ENCODE measurements at places on chromosomes 4 and X.

- no peak for DNase-seq
Observed at GRCh38 chr4:180436361-180436760, 1806.8 kb upstream of the TENM3 start.

DNA sequence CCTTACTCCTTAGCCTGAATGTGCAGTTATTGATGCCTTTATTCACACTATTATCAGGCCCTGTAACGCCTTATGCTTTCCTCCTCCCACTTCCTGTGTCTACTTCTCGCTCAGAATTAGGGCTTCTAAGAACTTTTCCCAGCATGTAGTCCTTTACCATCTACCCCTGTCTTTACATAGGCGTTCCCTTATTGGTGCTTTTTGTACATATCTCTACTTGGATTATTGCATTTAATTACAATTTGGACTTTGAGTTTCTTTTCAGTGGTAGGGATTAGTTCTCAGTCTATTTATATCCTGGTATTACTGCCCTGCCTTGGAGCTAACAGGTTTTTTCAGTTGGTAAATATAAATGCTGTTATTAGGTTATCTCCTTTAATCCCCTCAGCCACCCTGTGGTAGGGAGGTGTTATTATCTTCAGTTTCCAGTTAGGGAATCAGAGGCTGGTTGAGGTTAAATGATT lies 84.0 kb downstream of the RBPJ start:
- no peak for DNase-seq

- no peak for DNase-seq
Observed at GRCh38 chrX:134551376-134552048, 91.5 kb downstream of the HPRT1 start.

DNA sequence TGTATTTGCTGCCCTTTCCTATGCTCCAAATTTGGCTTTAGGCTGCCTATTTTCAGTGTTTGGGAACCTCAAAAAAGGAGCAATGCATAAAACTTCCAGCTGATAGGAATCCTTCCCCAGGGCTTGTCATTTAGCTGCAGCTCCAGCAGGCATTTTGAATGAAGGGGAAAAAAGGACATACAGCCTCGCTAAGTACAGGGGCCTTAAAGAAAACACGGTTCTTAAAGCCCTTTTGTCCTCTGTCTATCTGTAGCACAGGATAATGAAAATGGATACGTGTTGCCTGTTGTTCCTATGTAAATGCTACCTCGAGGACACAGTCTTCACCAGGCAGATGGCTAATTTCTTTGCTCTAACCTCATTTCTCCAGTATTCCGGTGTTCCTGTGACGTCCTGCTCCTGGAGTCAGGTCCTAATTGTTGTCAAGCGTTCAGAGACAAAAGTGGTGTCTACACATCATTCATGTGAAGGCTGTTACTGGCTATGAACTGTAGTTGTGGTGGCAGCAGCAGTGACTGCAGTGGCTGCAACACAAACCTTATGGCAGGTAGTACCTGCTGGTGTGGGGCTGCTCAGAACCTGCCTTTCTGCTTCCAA lies 117.4 kb downstream of the MGST2 start:
- no peak for DNase-seq

DNA sequence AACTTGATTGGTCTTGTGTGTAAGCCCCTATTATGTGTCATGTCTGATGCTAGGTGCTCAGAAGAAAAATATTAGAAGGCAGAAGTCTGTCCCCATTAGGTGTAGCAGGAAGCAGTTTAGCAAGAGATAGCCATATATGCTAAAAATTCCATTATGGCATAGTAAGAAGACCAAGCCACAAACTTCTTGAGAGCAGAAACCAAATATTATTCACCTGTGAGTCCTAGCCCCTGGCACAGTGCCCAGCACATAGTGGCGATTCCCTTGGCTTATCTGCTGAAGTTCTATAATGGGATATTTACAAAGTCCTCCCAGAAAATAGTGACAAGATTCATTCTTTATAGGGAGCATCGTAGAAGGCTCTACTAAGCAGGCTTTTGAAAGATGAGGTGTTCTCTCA lies 174.4 kb downstream of the RAB28 start:
- no peak for DNase-seq

DNA sequence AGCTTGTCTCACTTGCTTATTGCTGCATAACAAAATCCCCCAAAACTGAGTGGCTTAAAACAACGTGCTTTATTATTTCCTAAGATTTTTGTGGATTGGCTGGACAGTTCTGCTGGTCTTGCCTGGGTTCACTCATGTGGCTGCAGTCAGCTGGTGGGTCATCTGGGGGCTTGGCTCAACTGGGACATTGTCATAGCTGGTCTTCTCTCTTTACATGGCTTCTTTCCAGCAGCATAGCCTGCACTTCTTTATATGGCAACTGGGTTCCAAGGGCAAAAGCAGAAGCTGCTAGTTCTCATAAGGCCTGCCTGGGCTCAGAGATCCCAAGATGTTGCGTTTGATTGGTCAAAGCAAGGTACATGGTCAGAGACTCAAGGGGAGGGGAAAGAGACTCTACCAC lies 33.7 kb upstream of the STAG2 start:
- no peak for DNase-seq

DNA sequence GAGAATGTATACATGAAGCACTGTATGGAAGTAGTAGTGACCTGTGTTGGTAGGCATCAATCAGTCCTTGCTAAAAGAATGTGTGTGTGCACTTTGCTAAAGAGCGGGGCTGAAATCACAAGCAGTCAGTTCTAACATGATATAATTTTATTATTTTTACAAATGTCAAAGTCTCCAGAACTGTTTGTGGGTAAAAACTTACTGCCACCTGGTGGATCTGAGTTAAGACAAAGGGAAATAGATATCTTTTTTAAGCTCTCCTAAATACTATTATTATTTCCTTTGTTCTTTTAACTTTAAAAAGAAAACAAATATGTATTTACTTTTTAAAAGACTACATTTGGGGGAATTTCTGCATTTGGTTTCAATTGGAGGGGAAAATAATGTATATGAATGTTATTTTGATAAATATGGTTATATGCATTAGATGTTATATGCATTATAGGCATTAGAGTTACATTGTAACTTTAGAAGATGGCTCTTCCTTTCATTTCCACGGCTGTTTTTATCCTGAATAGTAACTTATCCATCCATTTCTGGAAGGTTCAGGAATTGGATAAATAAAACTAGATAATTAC lies 7.8 kb upstream of the CLOCK start:
- no peak for DNase-seq

DNA sequence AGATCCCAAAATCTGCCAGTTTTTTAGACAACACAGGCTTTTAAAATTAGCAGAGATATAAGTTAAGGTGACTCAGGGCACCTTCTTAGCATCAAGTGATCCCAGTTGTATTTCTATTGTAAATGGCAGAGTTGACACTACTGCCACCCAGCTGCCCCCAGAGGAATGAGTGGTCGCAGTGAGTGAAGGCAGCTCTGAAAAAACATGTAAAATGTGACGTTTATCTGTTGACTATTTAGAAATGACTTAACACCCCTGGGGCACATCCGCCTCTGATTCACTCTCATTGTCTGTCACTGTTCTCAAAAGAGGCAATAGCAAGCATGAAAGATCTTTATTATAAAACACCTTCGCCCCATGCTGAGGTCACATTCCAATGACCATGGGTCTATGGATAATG lies 592.4 kb downstream of the ACTRT1 start:
- no peak for DNase-seq

GRCh38 chrX:110286106-110286505 lies 31.8 kb downstream of the AMMECR1 start:
- DNase-seq, result no peak

- DNase-seq, result no peak
Observed at GRCh38 chr4:56315543-56315942, 71.7 kb downstream of the AASDH start.

DNA sequence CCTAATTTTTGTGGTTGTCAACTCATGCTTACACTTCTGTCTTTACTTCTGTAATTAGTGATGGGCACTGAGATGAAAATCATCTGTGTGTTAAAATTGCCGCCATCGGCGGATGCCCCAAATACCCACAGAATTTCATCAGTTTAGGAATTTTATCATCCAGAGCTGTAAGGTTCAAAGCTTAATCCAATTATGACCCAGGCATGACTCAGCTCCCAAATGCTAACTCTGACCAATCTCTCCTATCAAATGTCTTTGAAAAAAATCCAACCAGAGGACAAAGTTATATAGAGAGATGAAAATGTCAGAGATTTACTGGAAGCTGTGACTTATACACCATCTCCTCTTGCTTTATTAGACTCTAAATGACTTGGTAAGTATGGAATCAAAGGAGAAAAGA lies 1048.7 kb upstream of the PRKX start:
- DNase-seq, result no peak

DNA sequence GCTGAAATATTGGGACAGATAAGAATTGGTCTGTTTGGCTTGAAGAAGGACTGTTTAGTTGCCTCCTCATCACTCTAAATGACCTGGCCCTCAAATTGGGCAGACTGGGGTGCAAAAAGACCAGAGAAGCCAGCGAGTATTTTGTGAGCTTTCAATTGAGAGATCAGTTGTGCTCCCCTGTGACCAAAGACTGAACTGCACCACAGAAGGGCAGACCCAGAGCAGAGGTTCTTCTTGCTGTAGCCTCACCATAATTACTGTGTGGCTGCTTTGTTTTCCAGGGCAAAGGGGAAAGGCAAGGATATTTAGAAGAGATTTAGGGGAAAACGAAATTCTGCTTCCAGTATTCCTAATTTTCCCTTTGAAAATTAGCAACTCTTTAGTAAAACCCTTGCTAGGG lies 104.0 kb upstream of the MBNL3 start:
- DNase-seq, result no peak

DNA sequence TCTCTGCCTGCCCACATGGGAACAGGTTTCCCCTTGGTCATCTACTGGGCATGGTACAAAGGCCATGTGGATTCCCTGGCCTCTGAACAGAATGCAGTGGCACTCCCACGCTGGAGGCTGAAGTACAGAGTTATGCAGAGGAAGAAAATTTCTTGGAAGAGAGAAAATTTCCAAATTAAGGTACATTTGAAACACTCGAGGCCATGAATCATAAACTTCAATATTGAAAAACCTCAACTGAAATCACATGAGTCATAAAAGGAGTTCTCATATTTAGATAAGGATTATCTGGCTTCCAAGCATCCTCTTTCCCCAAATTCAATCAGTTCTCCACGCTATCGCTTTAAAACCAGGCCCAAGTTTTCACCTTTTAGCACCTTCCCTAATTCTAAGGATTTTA lies 28.1 kb upstream of the TXK start:
- DNase-seq, result no peak

DNA sequence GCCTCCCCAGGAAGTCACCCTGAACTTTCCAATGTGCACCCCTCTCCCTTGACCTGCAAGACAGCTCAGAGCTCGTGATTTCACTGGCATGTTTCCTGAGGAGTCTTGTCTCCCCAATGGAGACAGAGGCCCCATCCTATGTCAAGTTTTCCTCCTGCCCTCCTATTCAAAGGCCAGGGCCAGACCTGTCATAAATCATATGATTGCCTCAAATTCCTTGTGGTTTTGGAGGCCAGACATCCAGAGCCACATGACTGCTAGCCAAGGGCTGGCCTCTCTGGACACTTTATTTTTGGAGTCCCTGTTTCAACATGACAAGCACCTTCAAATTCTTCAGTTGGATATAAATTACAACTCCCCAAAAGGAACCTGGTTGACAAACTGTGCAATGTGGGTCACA lies 76.0 kb upstream of the TFDP3 start:
- no peak for DNase-seq

GRCh38 chrX:118682258-118683014 lies 45.0 kb upstream of the IL13RA1 start:
- no peak for DNase-seq

DNA sequence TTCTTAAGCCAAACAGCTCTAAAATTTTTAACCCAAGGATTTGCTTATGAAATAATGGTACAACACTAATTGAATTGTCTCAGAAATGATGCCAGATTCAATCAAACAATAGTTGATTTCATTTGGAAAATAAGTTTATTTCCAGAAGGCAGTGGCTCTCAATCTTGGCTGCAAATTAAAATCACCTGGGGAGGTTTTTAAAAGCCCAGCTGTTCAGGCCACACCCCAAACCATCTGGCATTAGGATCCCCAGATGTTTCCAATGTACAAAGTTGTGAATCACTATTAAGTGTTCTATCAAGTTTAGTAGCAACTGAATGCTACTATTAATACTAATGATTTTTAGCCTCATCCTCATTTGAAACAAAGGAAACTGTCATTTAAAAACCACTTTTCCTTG lies 22.2 kb downstream of the TMEM184C start:
- no peak for DNase-seq

GRCh38 chr4:7297374-7297773 lies 105.0 kb downstream of the SORCS2 start:
- DNase-seq, result no peak

DNA sequence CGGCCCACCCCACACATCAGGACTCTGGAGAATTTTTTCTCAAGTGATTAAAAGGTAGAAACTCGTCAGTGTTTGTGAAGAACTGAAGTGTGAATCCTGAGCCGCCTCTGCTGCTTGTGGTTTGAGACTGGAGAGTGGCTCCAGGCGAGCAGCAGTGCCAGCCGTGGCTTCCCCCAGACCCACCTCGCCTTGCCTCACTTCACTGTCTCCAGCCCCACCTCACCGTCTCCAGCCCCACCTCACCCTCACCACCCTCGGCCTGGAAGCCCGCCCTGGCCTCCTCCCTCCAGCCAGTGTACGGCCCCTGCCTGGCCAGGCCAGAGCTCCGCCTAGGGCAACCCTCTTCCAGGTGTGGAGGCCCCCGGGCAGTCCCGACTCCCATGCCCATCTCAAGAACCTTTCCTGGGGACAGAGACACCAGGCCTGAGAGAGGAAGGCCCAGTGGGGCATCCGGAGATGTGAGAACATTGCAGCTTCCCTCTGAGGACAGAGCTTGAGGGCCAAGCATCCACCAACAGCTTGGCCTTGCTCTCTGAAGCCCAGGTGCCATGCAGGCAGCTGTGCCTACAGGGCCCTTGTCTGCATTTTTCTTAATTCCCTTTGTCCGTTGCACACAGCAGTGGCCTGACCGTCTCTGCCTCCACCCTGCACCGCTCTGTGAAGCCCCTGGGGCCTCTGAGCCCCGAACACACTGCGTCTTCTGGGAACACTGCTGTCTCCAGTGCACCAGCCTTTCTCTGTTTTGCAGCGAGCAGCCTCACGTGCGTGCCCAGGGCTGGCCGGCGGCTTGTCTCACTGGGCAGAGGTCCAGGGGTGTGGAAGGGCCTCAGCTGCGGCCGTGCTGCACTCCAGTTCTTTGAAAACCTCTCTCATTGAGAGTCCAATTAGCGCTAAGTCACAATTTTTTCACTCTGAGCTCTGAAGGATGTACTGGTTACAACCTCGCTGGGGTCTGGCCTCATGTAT lies 13.8 kb downstream of the SH3BP2 start:
- no peak for DNase-seq

DNA sequence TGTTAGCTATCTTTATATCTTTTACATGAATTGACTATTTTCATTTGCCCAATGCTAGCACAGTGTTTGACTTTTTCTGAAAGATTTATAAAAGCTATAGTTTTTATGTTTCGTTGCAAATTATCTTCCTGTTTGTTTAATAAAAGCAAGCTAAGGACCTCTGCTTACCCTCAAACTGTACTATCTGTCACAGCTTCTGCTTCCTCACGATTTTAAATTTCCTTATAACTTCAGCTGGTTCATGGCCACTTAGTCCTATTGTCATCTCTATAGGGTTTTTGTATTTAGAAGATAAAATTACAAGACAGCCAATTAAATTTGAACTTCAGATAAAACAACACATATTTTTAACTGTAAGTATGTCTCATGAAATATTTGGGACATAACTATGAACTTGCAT lies 494.0 kb downstream of the PDGFC start:
- DNase-seq, result no peak

- DNase-seq, result no peak
Observed at GRCh38 chr4:651884-652642, 22.0 kb downstream of the ATP5ME start.

- no peak for DNase-seq
Observed at GRCh38 chr4:169566021-169566818, 46.2 kb downstream of the NEK1 start.

Measured in Panc1 (cell line).